ENCODE measurements at places on chromosomes 6 and 20.

DNA sequence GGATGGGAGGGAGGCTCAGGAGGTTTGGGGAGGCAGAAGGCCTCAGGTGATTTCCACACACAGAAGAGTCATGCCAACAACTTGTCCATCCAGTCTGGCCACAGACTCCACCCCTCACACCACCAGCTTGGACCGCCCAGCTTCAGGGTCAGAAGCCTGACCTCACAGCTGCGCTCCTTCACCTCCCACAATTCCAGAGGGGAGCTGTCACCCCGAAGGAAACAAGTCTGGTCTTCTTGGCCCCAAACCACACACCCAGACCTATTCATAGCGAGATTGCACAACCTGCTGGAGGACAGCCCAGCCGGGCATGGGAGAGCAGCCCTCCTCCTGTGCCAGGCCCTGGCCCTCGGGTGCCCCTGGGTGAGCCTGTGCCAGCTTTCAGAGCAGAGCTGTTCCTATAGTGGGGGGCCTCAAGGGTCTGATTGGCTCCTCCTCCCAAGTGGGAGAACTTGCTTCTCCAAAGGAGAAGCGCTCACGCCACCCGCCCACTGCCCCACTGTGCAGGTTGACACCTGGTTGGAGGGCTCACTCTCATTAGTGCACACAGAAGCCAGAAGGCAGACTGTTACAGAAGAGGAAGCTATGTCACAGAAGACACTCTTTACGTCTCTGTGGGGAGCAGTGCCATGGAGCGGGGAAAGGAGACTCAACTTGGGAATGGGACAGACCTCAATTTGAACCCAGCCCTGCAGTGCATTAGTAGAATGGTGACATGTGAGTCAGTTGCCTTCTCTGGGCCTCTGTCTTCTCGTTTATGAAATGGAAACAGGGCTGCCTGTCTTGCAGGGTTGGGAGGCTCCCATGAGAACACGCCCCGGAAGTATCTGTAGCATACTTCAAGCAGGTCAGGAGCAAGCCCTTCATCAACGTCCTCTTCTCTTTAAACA, 128.8 kb downstream of the FOXO3 start:
- DNase-seq = no peak

DNA sequence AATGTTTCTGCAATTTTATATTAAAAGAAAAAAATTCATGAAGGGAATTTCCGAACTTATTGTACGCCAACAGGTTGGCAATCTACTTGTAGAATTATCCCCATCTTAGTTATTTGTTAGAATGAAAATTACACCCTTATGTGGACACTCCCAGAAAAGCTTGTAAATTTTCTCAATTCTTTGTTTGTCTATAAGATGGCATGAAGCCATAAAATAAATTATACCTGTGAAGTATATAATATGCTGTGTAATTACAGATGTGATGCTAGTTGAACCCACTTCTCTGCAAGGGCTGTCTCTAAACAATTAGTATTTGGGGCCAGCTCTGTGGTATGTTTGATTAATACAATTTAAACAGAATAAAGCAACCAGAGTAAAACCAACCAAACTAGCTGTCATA, 52.1 kb upstream of the DSP start:
- no peak for DNase-seq

- no peak for DNase-seq
These were observed 10.0 kb upstream of the BLOC1S5 start for GRCh38 chr6:8074213-8074612.

- DNase-seq = no peak
These were observed 12.1 kb downstream of the TFAP2A start for GRCh38 chr6:10402648-10403311.

GRCh38 chr6:114638341-114638740, 295.5 kb upstream of the HS3ST5 start:
- no peak for DNase-seq

GRCh38 chr6:140653972-140654371, 1279.5 kb upstream of the CITED2 start:
- DNase-seq = no peak

- DNase-seq = no peak
These were observed 143.6 kb upstream of the TMEM170B start for GRCh38 chr6:11393713-11394627.

GRCh38 chr6:16903470-16903869, 142.2 kb upstream of the ATXN1 start:
- no peak for DNase-seq

DNA sequence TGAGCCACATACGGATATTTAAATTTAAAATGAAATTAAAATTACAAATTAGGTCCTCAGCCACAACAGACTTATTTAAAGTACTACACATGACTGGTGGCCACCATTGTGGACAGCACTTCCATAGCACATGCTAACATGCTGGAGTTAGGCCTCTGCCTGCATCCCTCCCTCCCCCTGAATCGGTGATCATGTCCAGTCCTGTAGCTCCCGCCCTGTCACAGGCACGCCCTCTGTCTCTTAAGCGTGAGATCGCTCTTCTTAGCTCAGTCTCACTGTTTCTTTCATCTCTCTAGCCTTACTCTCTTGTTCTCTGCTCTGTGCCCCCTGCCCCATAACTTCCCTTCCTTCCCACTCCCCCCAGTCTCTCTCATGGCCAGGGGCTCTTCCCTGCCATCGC, 28.9 kb downstream of the ELMO2 start:
- DNase-seq = no peak

DNA sequence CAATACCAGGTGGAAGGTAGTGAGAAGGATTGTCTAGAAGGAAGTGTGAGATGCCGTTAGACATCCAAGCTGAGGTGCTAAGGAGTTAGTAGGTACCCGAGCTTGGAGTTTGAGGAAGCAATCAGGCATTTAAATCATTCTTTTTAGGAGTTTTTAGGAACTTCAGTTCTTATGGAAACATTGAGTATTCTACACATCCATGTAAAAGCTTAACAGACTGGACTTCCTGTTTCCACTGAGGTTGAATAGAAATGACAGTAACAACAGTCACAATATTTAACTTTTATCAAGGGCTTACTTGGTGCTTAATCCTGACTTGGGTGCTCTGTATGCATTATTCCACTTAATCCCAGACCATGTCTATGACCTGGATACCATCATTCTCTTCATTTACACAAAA, 136.4 kb downstream of the UST start:
- no peak for DNase-seq

GRCh38 chr20:25035921-25036320, 22.0 kb downstream of the ACSS1 start:
- DNase-seq = no peak

DNA sequence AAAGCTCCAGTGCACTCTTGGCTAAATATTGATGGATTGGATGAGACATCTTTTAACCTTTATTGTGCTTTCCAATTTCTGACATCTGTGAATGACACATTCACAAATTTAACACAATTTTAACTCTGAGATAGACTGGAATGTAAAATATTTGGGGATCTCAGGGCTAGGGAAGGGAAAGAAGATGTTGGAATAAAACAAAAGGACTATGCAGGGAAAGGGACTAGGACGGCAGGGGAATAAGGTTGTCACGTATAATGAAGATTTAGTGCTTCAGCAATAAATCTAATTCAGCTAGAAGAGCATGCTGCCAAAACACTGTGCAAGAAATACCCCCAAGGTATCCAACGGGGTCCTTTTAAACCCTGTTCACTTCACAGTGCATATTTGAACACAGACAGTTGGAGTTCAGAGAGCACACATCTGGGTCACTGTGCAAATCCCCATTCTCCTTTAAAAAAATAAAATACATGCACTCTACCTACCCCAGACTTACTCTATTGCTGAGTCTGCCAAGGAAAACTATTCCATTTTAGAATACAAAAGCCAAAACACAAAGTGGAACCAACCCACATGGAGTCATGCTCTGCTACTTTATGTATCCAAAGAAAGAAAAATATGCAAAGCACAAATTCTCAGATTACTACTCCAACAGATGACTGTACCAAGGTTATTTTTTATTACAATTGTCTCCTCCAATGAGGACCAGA, 151.0 kb upstream of the RSPO3 start:
- DNase-seq = no peak

DNA sequence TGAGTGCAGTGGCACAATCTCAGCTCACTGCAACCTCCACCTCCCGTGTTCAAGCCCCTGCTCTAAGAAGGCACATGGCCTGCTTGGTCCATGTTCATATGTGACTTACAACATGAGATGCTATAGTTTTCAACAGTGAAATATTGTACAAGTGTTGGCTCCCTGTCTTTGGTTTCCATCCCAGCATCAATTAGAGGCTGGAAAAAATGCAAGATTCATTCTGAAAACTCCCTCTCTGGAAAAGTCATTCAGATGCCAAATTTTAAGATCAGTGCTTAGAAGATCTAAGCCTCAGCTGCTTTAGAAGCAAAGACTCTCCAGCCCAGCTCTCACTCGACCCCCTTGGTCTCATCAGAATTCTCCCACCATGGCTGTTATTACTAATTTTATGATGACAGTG, 398.9 kb downstream of the KIF16B start:
- DNase-seq = no peak

DNA sequence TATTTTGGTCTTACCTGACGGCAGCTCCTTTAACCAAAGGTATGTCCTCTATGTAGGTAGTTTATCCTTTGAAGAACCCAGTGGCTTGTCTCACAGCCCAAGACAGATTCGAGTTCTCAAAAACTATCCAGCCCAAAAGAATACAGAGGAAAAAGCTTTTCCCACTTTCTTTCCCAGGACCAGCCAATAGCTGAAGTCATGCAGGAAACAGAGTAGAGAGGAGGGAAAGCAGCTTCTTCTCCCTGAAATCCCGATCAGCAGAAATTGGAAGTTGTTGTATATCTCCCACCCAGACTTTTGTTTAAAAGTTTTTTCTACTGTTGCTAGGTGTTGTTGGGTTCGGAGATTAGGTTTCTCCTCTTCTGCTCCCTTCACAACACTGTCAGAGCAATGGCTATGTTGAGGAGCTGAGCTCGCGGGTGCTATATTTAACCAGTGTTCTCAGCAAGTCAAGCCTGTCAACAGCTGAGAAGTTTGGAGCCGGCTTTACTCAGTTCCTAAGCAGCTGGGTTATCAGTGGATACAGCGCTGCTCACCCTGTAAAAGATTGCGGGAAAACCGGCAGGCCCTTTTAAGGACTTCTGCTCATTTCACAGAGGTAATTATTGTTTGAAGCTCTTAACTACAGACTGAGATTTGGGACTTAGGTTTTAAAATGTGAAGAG, at the start of gene FILIP1:
TSS of gene FILIP1 (minus strand) at position 401 of the 665 bp plus-strand sequence. CDS start 78,828 bp downstream, outside the sequence.
- peak; percentile 4 for DNase-seq

DNA sequence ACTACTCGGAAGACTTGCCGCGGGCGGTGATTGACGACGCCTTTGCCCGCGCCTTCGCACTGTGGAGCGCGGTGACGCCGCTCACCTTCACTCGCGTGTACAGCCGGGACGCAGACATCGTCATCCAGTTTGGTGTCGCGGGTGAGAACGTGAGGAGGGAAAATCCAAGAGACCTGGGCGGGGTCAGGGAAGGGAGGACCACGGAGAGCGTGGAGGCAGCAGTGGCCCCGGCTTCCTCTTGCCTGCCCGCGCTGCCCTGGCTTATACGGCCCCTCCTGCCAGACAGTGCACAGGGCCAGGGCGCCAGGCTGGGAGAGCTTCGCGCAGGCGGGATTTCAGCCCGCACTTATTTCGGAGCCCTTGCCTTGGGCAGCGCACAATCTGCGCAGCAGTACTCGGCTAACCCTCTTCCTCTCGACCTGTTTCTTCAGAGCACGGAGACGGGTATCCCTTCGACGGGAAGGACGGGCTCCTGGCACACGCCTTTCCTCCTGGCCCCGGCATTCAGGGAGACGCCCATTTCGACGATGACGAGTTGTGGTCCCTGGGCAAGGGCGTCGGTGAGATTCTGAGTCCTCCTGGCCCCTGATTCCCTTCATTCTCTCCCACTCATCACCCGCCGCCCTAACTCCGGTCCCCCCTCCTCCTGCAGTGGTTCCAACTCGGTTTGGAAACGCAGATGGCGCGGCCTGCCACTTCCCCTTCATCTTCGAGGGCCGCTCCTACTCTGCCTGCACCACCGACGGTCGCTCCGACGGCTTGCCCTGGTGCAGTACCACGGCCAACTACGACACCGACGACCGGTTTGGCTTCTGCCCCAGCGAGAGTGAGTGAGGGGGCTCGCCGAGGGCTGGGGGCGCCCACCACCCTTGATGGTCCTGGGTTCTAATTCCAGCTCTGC, 2.0 kb downstream of the MMP9 start:
- no peak for DNase-seq

DNA sequence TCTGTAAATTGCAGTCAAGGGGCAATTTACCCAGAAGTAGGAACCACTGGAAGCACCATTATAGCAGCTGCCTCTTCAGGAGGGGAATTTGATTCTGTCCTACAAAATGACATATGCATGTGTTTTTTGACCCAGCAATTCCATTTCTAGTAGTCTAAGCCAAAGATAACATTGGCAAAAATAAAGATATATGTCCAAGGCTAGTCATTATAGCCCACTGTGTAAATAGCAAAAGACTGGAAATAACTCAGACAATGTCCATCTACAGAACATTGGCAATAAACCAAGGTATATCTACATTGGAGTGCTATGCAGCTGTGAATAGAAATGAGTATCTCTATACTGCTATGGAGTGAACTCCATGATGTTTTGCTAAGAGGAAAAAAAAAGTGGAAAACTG, 12.5 kb upstream of the PANK2 start:
- no peak for DNase-seq

DNA sequence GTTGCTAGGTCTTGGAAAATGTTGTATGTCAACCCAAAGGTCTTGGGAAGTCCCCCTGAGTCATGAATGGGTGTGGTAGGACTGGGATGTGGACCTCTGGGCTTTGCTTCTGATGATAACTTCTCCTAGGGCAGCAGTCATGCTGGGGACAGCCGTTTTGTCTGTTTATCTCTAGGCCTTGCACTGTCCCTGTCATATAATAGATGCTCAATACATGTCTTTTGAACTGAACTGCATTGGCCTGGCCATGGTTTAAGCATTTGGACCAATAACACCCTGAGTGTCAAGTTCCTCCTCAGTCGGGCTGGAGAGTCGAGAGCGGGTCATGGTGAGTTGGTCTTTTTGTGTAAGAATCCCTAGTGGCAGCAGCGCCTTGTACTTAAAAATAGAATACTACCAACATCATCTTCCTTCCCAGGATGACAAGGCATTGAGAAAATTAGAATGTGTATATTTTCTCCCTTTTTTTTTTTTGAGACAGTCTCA, 43.1 kb downstream of the E2F3 start:
- DNase-seq = no peak

DNA sequence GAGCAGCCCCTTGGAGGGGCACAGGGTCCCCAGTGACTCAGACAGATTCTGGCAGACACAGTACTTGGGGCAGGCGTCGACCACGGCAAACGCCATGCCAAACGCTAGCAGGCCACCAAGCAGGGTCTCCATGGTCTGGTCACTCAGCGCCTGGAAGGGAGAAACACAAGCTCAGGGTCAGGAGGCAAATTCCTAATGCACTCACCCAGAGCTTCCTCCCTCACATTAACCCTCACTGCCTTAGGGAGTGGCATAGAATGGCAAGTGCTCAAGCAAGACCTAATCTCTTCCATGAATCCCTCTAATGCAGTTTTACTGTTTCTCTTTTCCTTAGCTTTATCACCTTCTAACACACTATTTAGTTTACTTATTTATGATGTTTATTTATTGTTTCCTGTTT, 154.2 kb downstream of the LRFN2 start:
- no peak for DNase-seq

DNA sequence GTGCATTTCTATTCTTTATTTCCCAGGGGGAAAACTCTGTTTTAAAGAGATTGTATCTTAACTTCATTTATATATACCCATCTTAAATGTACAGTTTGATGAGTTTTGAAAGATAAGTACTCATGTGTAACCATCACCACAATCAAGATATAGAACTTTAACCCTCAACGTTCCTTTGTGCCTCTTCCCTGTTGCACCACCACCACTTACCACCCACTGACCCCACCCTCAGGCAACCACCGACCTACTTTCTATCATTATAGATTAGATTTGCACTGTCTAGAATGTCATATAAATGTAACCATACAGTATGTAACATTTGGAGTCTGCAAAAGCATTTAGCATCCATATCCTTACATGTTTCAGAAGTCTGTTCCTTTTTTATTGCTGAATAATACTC, 121.0 kb downstream of the RTN4IP1 start:
- DNase-seq = no peak

Measured in frontal cortex (tissue), 4 donors.